AG10803 (cell line): ENCODE measurements at places on chromosomes 7 and 10.

- DNase-seq, result no peak
Observed at GRCh38 chr7:50347693-50348092, 43.2 kb downstream of the IKZF1 start.

GRCh38 chr7:139641337-139641992 is 118.0 kb downstream of the CLEC2L start:
- no peak for DNase-seq

DNA sequence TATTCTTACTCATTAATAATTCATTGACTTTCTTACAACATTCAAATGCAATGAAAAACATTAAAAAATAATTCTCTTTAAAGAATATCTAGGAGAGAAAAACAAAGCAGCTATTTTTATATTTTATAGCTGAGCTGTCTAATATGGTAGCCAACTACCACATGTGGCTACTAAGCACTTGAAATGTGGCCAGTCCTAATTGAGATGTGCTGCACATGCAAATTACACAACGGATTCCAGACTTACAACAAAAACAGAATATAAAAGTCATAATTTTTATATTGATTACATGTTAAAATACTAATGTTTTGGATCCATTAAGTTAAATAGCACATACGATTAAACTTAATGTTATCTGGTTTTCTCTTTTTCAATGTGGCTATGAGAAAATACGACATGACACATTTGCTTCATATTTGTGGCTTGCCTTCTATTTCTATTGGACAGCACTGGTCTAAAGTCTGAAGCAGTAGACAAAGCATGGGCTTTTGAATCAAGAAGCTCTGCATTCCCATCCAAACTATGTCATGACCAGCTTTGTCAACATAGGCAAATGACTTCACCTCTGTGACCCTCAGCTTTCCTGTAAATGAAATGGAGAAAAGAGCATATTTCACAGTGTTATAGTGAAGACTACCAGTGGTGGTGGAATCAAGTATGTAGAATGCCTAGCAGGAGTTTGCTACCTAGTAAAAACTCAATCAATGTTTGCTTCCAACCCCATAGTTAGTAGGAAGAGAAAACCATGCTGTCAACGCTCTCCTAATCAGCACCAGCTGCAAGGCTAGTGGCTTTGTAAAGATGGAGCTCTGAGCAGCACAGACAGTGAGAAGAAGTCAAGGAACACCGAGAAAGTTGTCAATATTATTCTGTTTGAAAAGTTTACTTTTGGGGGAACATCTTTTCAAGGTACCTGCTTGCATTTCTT is 37.1 kb upstream of the GDF10 start:
- DNase-seq, result peak; percentile 79

GRCh38 chr7:79936281-79936983 is 198.2 kb upstream of the GNAI1 start:
- DNase-seq, result no peak

DNA sequence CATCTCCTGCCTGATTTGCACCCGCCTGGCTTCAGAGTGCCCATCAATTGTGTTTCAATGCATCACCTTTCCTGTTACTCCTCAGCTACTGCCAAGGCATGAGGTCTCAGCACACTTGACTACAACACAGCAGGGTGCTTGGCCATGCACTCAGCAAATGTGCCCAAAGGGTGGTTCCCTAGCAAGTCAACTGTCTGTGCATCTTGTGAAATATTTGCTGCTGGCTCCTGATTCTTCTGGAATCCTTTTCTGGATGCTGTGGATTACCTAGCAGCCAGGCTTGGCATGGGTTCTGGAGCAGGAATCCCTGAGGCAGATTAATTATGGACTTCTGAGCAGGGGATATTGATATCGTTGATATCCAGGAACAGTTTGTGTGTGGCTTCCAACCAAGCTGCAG is 662.6 kb upstream of the MGMT start:
- DNase-seq, result no peak

- DNase-seq, result no peak
Observed at GRCh38 chr7:29216128-29216527, 21.6 kb downstream of the CHN2 start.

GRCh38 chr7:129796186-129796775 is 156.5 kb downstream of the UBE2H start:
- DNase-seq, result no peak

DNA sequence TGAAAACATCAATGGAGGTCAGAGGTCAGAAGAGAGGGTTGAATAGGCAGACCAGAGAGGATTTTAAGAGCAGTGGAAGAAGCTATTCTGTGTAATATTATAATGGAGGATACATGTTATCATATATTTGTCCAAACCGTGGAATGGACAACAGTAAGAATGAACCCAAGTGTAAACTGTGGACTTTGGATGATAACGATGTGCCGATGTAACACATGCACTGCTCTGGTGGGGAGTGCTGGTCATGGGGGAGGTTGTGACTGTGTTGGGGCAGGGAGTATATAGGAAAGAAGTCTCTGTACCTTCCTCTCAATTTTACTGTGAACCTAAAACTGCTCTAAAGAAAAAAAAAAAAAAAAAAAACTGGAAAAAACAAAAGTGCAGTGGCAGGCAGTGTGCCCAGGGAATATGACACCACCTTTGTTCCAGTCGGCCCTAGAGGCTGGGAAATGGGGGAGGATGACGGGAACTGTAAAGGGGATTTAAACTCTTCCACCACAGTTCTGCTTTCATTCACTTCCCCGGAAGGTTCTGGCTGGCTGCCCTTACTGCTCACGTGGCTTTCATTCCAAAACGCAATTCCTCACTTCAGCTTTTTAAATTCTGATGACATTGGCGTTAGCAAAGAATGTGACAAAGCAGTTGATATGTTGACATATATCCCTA is 113.7 kb upstream of the ANKRD1 start:
- peak; percentile 38 for DNase-seq

- DNase-seq, result no peak
Observed at GRCh38 chr7:108634036-108634435, 64.4 kb downstream of the DNAJB9 start.

- DNase-seq, result no peak
Observed at GRCh38 chr10:48456808-48457761, 147.8 kb downstream of the ARHGAP22 start.

GRCh38 chr10:44949127-44949802 is 10.3 kb upstream of the RASSF4 start:
- no peak for DNase-seq

- DNase-seq, result peak; percentile 73
Observed at GRCh38 chr7:28784171-28784902, 173.8 kb downstream of the TRIL start.

GRCh38 chr10:95742485-95742884 is 13.5 kb upstream of the ENTPD1 start:
- DNase-seq, result no peak

- no peak for DNase-seq
Observed at GRCh38 chr7:76411626-76412025, 2.1 kb upstream of the SSC4D start.

GRCh38 chr7:44936322-44936721 is 42.5 kb downstream of the MYO1G start:
- no peak for DNase-seq

GRCh38 chr7:36157527-36158320 is 4.7 kb downstream of the EEPD1 start:
- DNase-seq, result no peak

DNA sequence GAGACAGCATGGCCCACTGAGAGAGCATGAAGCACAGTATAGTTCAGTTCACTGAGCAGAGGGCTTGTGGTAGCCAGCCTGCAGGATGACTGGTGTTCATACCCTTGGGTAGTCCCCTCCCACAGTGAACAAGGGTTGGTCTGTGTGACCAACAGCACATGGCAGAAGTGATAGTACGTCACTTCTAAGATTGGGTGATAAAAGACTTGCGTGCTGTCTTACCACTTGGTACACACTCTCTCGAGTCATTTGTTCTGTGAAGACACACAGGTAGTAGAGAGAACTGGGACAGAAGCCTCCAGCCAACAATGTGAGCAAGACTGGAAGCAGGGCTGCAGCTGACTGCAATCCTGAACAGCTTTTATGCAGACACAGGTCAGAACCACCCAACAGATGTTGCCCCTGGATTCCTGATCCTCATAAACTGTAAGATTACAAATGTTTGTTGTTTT is 14.6 kb downstream of the EPC1 start:
- no peak for DNase-seq

- DNase-seq, result peak; percentile 64
Observed at GRCh38 chr7:96016056-96016586, 243.8 kb downstream of the DYNC1I1 start.

DNA sequence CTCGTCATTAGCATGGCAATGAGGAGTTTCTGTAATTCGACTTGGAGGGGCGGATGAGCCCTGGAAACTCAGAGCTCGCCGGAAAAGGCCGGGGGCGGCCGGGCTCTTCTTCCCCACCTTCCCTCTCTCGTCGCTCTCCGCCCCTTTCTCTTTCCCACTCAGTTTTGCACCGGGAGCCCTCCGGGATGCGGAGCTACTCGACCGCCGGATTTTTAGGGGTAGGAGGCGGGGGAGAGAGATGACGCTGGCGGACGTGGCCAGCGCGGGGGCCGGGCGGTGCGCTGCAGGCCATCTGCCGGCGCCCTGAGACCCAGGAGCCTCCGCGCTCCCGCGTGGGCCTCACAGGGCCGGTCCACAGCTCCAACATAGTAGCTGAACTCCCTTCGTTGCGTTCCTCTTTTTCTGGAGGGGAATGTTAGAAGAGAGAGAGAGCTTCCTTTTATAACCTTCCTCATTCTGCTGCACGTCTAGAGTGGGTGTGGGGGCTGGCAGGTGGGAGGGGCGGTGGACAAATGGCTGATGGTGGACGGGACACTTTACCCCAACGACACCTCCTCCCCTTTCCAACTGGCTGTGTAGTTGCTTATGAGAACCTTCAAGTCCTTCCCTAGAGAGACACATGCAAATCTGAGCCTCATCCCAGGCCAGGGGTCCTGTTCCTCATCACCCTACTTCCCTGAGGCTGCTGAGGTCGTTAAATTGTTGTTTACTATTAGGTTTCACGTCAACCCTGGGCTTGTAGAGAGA is 1.1 kb upstream of the HOXA1 start:
- DNase-seq, result peak; percentile 59

DNA sequence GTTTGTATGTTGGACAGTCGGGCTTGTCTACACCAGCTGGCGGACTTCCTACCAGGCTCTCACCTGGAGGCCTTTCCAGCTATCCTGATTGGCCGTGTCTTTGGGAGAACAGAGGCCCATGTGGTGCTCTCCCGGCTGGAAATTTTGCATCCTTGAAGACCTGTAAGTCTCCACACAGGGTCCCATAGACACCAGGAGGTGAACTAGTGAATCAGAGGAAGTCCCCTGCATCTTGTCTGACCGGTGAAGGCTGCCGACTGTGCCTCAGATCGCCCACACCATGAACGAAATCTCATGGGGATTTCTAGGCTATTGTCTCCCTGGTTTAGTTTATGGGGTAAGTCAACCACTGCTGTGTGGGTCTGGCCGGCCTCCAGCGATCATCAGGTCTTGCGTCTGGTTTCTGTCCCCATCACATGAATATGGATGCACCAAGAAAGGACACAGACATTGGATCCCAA is 108.4 kb upstream of the LYZL2 start:
- DNase-seq, result no peak

- no peak for DNase-seq
Observed at GRCh38 chr7:4479367-4480039, 202.6 kb upstream of the FOXK1 start.

- DNase-seq, result peak; percentile 10
Observed at GRCh38 chr7:104207348-104207730, 474 bp downstream of the ORC5 start.

- no peak for DNase-seq
Observed at GRCh38 chr10:130175074-130175473, 38.9 kb downstream of the GLRX3 start.

DNA sequence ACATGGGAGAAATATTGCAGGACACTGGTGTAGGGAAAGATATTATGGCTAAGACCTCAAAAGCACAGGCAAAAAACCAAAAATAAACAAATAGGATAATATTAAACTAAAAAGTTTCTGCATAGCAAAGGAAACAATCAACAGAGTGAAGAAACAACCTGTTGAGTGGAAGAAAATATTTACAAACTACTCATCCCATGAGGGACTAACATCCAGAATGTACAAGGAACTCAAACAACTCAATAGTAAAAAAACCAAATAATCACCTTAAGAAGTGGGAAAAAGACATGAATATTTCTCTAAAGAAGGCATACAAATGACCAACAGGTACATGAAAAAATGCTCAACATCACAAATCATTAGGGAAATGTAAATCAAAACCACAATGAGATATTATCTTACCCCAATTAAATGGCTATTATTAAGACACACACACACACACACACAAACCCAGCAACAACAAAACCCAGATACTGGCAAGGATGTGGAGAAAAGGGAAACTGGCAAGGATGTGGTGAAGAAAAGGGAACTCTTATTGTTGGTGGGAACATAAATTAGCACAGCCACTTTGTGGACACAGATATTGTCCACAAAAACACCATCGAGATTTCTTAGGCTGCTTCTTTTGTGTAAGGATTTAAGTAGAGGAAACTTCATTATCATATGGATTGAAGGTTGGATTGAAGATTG is 9.8 kb upstream of the RAB18 start:
- no peak for DNase-seq

DNA sequence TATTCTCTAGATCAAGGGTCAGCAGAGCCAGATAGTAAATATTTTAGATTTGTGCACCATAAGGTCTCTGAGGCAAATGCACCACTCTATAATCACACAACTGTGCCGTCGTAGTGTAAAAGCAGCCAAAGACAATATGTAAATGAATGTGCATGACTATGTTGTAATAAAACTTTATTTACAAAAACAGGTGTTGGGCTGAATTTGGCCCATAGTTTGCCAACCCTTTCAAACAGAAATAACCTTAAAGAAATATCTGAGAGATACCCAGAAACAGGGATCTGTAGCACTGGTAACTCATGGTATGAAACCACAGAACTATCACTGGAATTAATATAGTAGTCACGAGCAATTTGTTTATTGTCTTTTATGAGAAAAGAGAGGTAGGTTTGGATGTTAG is 86.0 kb downstream of the ARID5B start:
- DNase-seq, result no peak

GRCh38 chr7:23093546-23093945 is 12.0 kb upstream of the KLHL7 start:
- peak; percentile 77 for DNase-seq

DNA sequence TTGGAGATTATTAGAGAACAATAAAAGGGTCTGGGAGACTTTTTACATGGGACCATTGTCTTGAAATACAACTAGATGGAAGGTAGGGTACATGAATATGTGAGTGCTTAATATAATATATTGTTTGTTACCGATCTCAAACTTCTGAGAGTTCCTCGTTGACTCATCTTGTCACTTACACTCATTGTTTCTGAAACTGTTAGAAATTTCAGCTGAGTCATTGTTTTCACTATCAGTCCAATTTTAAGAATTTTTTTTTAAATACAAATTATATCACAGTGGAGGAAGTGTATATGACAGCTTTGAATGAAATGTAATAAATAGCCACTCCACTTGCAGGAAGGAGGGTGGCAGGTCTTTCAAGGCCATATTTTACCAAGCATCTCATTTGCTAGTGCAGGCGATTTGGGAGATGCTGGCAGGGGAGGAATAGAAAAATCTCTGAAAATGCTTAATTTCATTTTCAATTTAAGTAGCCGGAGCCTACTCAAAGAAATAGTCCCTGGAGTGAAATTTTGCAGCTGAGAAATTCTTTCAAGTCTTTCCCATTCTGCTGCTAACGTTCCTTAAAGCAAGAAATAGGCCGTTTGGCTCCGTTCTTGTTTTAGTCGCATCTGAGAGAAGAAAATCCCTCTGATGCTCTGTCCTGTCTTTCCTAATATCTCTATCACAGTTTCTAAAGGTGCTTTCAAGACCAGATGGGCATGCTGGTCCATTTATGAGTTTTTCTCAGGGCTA is 1404.2 kb upstream of the CELF2 start:
- no peak for DNase-seq

GRCh38 chr7:38383281-38383680 is 109.8 kb upstream of the TARP start:
- DNase-seq, result no peak
